ENCODE measurements at places on chromosomes 2 and 18. TPM values are rescaled to one million over a fixed set of nuclear protein-coding genes. Genes with fewer than 3 reads are reported as not detected.

DNA sequence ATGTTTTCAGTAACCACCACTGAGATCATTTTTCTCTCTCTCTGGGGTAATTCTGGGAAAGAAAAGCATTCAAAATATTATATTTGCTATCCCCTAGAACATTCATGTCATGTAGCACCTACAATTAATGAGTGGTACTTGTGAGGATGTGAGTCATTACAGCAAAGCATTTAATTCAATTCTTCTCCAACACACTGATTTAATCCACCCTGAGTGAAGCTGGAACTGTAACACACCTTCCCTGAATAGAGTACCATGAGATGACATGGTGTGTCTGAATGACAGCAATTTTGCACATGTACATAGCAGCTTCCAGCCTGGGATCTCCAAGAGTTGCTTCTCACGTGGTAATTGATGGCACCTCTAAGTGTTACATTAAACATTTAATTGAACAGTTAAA is 207.1 kb upstream of the SLC14A2 start:
- no peaks in the 10 kb centered on the region for H3K27me3 ChIP-seq
- no peaks in the 10 kb centered on the region for H3K36me3 ChIP-seq
- no peaks in the 10 kb centered on the region for H3K4me1 ChIP-seq
- H3K4me3 ChIP-seq: no peak overlapping the region
- no peak for DNase-seq

DNA sequence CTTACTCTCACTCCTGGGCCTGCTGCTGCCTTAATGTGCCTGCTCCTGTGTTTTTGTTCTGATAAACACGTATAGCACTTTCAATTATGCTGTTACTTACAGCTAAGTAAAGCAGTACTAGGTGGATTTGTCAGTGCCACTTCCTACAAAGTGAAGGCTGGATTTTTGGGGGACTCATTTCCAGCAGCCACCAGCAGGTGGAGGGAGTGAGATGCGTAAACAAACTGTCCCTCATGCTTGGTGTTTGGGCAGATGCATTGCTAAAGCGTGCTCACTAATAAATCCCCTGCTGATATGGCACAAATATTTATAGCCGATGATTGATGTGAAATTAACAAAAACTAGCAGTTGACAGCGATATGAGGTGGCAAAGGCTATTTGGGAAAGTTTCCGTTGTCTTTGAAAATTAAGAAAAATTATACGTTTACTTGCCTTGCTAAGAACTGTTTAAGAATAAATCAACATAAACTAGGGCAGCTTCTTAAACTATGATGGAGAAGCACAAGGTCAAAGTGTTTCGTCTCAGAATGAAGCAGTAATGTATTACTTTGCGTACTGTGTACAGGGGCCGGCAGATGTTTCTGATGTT is 101.7 kb downstream of the AGAP1 start:
- H3K4me1 ChIP-seq: peaks cover 12% of the 10 kb centered on the region
- DNase-seq: no peak
- H3K27me3 ChIP-seq: no peaks in the 10 kb centered on the region
- H3K36me3 ChIP-seq: no peaks in the 10 kb centered on the region
- H3K27ac ChIP-seq: no peak overlapping the region

DNA sequence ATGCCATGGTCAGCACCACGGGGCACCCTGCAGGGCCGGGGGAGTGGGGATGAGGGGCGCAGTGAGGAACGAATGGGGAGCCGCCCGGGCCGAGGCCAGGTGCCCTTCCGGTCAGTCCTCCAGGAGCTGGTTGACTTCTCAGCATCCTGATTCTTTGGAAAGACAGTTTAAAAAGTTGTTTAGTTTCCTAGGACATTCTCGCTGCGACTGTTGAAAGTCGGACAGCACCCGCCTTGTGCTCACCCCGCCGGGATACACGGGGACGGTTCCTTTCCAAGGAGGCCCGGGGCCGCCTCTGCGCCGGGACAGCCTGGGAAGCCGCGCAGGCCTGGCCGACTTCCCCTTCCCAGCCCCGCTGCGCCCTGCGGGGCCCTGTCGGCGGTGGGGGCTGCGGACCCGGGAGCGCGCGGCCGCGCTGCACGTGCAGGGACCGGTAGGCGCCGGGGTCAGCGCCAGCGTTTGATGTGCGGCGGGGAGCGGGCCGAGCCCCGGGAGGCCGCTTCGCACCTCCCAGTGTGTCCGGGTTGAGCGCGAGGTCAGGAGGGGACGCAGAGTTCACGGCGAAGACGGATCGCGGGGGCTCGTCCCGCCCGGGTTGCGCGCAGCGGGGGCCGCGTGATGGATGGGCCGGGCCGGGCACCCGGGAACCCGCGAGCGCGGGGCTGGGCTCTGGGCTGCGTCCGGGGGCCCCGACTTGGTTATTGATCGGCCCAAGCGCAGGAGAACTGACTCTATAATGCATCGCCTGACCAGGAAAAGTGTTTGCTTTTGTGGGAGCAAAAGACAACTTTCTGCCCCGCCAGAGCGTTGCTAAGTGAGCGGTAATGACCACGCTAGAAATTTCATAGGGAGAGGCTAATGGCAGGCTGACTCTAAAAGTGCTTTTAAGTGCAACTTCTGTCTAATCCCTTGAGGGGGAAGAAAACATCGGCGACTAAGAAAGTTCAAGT is 28.0 kb upstream of the SMIM21 start:
- H3K4me3 ChIP-seq: peak overlapping the region; percentile 54
- no peak overlapping the region for H3K27ac ChIP-seq
- H3K36me3 ChIP-seq: no peaks in the 10 kb centered on the region

Gene TDRD15
- total RNA-seq: not detected

Gene CAPN10
- 11.8 TPM for total RNA-seq
